ENCODE measurements at places on chromosomes 13 and 19.

DNA sequence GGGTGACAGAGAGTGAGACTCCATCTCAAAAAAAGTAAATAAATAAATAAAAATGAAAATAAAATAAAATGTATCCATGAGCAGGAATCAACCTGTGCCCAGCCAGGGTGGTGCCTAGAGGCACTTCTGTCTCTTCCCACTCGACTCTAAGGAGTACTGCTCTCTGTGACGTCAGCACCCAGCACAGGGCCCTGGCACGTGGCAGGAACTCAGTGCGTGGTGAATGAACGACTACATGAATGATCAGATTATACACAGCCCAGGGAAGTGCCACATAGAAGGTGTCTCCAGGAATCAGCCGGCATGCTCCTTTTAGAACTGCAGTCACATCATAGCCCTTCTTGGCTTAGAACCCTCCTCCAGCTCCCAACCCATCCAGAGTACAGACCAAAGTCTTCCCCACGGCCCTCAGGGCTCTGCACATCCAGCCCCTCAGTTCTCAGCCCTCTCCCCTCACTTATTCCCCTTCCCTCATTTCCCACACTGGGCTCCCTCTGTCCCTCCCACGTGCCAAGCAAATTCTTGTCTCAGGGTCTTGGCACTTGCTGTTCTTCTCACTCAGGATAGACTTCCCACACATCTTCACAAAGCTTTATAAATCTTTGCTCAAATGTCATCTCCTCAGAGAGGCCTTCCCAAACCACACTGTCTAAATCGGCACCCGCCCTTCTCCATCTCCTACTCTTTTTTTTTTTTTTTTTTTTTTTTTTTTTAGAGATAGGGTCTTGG lies 4.2 kb downstream of the CLIP3 start:
- DNase-seq = no peak

GRCh38 chr13:111944171-111944583 lies 122.8 kb upstream of the SOX1 start:
- DNase-seq = no peak

DNA sequence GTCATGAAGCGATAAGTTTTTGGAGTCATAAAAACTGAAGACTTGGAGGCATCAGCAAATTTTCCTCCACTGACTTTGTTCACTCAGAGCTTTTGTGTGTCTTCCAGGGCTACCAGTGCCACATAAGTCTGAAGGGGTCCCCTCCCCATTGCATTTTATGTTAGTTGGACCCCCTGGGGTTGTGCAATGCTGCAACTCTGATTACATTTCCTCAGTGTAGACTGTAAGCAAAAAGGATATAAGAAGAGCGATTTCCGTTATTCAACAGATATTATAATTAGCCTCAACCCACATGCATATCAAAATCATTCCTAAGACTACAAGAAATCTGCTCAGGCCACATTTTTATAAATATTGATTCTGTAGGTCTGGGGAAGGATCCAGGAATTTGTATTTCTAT lies 324.0 kb downstream of the TDRD3 start:
- DNase-seq = no peak

DNA sequence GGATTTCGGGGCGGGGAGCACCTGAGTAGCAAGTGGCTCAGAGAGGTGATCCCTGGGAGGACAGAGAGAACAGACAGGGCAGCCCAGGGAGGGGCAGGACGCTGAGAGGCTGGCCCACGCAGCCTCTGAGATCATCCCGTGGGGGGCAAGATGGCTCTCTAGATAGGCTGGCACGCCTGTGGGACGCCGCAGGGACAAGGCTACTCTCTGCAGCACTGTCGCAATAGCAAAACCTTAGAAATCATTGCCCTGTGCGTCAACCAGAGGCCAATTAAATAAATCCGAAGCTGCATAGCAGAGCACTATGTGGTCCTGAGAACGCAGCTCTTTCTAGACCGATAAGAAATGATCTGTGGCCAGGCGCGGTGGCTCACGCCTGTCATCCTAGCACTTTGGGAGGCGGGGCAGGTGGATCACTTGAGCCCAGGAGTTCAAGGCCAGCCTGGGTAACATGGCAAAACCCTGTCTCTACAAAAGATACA lies 5.1 kb downstream of the PEX11G start:
- no peak for DNase-seq

- no peak for DNase-seq
Measured at GRCh38 chr19:20640023-20640422, 21.3 kb downstream of the ZNF626 start.

GRCh38 chr19:3980353-3981251 lies 4.7 kb downstream of the EEF2 start:
- DNase-seq = no peak

DNA sequence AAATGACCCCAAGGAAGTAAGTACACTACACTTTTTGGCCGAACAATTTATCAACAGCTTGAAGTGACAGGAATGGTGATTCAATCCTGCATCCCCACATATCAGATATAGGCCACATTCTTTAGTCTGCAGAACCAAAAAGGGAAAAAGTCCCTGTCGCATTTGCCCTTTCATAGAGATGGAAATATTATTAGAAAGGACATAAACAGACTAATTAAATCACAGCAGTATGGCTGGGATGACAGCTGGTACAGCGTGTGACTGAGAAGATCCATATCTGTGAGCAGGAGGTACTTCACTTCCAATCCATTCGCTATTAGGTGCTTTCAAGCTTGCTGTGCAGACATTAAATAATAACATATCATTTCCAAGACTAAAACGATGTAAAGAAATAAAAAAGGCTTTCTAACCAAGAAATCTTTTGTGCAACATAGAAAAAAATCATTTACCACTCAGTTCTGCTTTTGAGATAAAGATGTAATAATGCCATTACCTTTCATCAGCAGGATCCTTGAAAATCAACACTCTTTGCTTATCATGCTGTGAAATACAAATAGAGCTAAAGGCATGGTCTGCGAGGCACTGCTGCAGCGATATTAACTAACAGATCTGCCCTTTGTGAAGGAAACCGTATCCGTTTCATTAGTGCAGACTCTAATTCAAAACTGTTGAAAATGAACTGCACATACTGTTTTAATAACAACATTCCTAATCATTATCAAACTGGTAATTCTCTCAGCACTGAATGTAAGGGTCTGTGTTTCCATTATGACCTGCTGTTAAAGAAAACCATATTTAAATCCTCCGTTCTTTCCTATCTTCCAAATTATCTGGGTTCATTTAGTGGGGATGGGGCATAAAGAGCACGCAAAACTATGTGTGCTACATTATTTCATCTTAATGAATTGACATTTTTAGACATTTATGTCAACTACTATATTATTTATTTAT lies 245.6 kb downstream of the DACH1 start:
- no peak for DNase-seq

DNA sequence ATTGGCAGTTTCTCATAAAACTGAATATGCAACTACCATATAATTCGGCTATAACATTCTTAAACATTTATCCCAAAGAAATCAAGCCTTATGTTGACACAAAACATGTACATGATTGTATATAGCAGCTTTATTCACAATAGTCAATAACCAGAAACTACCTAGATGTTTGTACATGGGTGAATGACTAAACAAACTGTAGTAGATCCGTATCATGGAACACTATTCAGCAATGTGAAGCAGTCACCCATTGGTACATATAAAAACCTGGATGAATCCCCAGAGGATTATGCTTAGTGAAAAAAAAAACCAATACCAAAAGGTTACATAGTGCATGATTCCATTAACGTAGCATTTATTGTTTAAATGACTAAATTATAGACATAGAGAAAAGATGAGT lies 471.7 kb upstream of the KLHL1 start:
- no peak for DNase-seq

- DNase-seq = no peak
Measured at GRCh38 chr13:60013166-60013565, 150.6 kb downstream of the DIAPH3 start.

GRCh38 chr19:1824252-1824622 lies 12.2 kb upstream of the ATP8B3 start:
- DNase-seq = no peak

GRCh38 chr13:112067871-112068539 lies 1.1 kb downstream of the SOX1 start:
- no peak for DNase-seq

DNA sequence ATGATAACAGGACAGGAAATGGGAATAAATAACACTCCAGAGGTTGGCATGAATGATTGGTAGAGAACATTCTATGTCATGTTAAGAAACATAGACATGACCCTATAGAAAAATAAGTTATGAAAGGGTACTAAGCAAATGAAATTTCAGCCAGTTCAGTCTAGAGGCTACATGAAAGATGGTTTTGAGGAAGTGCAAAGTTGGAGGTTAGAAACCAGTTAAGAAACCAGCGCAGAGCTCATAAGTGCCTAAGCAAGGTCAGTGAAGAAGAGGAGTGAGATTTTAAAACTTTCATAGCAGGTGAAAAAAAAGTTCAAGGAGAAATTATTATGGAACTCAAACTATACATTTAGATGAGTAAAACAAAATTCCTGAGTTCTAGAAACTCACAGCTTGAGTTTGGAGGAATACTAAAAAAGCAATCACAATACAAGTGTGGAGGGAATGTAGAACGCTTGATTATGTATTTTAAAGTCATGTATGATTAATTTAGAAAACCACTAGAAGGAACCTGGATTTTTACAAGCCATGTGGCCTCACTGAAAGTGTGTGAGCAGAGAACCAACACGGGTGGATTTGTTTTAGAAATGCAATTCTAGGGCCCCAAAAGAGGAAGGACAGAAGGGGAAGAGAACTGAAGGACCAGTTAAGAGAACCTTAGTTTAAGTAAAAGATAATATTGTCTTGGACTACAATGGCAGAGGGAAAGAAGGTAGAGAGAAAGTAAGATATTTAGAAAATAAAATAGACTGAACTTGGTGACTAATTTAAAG lies 162.4 kb downstream of the PCDH20 start:
- DNase-seq = no peak

- no peak for DNase-seq
Measured at GRCh38 chr13:42328672-42329071, 56.7 kb downstream of the AKAP11 start.

DNA sequence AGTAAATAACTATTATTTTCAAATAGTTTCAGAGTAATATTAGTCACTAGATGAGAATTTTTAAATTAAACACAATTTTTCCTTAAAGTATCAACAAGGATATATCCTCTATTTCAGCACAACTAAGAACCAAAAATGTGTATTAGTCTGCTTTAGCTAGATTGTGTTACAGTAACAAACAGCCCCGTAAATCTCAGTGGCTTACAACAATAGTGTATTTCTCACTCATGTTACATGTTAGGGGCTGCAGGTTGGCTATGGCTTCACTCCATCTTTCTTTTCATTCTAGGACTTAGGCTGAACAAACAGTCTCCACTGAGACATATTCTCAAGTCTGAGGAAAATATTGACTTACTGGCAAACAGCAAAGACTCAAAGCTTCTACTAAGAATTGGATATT lies 11.6 kb upstream of the SUCLA2 start:
- DNase-seq = no peak

GRCh38 chr13:90293793-90294361 lies 1053.6 kb upstream of the MIR17HG start:
- no peak for DNase-seq

- DNase-seq = no peak
Measured at GRCh38 chr13:67518785-67519184, 288.6 kb upstream of the PCDH9 start.

DNA sequence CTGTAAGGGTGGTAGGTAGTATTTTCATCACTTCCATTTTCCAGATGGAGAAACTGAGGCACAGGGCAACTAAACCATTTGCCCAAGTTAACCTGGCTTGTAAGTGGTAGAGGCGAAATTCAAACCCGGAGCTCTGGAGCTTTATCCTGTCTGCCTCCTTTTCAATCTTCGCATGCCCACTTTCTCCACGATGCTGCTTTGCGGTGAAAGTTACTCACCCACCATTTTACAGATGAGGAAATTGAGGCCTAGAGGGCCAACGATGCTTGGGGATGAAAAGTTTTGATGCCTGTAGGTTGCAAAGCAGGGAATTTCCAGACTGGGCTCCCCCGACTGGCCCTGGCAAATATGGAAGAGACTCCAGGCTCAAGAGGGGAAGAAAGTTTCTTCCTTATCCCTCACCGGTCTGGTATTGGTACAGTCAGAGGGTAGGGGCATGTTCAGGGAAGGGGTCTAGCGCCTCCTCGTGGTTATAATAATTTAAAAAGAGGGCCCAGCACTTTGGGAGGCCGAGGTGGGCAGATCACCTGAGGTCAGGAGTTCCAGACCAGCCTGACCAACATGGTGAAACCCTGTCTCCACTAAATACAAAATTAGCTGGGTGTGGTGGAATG lies 1.9 kb upstream of the SH2D3A start:
- no peak for DNase-seq

GRCh38 chr13:110464556-110465333 lies 96.8 kb downstream of the RAB20 start:
- peak; percentile 36 for DNase-seq

DNA sequence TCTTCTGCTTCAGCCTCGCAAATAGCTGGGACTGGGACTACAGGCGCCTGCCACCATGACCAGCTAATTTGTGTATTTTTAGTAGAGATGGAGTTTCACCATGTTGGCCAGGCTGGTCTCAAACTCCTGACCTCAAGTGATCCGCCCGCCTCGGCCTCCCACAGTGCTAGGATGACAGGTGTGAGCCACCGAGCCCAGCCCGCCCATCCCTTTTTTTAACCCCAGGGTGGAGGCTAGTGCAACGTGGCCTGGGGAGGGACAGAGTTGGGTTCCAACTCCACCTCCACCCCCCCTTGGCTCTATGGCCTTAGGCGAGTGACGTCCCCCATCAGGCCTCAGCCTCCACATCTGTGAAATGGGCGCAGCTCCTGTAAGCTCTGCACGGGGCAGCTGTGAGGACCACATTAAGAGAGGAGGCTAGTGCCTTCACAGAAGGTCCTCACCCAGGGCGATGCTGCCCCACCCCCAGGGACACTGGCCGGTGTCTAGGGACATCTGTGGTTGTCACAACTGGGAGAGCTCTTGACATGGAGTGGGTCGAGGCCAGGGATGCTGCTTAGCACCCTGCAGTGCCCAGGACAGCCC lies 37.7 kb downstream of the SMIM24 start:
- DNase-seq = no peak

- no peak for DNase-seq
Measured at GRCh38 chr19:1076951-1077350, 10.0 kb downstream of the ARHGAP45 start.

GRCh38 chr19:40690693-40691420 lies 406 bp upstream of the NUMBL start:
- DNase-seq = peak; percentile 87

DNA sequence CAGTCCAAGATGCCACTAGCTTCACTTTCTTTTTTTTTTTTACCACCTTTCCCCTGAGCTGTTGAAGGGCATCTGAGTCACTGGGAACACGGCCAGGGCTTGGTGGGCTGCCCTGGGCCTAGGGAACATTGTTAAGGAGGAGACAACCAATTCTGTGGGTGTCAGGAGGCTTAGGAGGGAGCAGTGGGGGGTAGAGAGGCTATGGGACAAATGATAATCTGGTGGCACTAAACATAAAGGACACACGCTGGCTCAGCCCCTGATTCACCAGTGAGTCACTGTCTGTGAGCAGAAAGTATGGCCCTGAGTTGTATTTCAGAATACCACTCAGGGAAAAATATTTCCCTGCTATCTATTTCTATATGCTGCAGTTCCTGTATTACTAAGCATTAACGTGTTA lies 207.8 kb downstream of the DCLK1 start:
- DNase-seq = no peak

- no peak for DNase-seq
Measured at GRCh38 chr13:29817604-29818378, 32.6 kb downstream of the UBL3 start.
